Stimulated activated CD4-positive, alpha-beta T cell treated with anti-CD3 and anti-CD28 coated beads, Interleukin-4, amount 100 ng/mL, for 4 hours (primary cell): ENCODE measurements at places on chromosomes 11 and 22.

GRCh38 chr11:128937480-128937879 lies 5.2 kb downstream of the TP53AIP1 start:
- DNase-seq: no peak

DNA sequence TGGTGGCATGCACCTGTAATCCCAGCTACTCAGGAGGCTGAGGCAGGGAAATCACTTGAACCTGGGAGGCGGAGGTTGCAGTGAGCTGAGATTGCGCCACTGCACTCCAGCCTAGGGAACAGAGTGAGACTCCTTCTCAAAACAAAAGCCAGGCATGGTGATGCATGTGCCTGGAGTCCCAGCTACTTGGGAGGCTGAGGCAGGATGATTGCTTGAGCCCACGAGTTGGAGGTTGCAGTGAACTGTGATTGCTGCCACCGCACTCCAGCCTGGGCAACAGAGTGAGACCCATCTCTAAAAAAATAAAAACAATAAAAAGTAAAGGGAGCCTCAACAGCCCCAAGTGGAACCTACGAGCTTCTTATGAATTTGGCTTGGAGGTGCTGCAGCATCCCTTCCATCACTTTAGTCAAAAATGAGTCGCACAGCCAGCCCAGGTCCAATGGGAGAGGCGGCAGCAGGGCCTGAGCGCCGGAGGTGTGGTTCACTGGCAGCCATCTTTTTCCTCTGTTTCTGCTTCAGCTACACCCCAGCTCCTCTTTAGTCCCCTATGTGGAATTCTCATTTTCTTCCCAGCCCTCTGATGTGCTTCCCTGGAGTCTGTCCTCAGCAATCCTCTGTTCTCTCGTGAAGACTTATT lies 29.2 kb upstream of the GCAT start:
- no peak for DNase-seq

GRCh38 chr11:97007283-97007682 lies 617.5 kb downstream of the JRKL start:
- DNase-seq: no peak

DNA sequence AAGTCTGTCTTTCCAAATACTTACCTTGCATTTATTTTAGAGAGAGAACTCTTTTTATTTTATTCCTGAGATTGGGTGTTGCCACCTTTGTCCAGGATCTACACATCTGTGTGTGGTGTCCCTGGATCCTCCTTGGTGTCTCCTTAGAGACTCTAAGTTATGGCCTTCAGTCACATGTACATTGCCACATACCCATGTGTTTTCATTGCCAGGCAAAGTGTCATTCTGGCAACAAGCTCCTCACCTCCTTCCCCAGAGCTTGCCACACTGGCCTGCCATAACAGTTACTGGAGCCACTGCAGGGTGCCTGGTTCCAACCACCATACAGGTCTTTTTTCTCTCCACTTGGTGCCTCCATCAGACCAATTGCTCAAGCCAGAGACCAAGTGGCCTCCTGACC lies 379.7 kb downstream of the NTM start:
- DNase-seq: no peak

GRCh38 chr11:86101941-86102407 lies 33.1 kb upstream of the PICALM start:
- no peak for DNase-seq

GRCh38 chr11:96393753-96394348 lies 4.0 kb downstream of the JRKL start:
- DNase-seq: no peak

- DNase-seq: no peak
Measured at GRCh38 chr11:126008956-126009355, 53.7 kb downstream of the CDON start.

DNA sequence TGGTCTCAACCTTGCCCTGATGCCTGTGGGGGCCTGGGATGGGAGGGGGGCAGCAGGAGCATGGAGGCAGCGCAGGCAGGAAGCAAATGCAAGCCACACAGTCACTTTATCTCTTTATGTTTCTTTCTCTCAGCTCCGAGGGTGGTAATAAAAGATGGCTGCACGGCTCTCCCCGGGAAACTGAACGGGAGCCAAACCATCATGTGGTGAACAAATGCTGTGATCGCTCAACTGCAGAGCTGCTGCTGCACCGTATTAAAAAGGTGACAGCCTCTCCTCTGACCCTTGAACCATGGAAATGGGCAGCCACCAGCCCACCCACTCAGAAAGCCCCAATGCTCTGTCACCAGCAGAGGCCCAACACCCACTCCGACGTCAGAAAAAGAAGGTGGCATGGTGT lies 110.0 kb downstream of the TIMP3 start:
- no peak for DNase-seq

DNA sequence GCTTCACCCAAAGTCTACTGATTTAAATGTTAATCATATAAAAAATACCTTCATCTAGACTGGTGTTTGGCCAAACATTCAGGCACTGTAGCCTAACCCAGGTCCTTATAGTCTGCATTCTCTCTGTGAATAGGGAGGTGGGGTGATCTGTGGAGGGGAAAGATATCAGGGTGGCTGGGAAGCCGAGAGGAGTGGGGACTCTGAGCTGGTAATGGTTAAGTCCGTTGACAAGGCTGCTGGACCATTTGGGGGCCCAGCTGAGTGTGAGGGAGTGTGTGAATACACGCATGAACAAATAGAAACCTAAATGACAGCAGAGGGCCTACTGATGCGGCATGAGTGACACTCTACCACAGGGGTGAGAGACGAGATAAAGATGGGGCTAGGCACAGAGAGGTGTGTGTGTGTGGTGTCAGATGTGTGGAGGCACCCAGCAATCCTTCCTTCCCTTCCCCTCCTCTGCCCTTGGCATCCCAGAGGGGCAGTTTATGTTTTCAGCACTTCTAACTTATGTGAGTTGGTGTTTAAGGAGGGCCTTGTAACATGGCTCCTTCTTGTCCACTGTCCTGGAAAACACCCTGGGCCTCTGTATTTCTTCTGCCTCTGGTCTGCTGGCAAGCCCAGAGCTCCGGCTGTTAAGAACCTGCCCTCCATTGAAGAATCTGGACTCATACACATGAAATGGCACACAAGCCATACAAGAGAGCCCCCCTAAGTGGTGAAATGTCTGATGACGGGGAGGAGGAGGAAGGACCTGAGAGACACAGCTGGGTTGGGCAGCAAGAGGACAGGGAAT lies 249.1 kb upstream of the TBCEL start:
- DNase-seq: no peak
